Caco-2 (cell line): ENCODE measurements at places on chromosomes 5 and 9. TPM values are rescaled to one million over a fixed set of nuclear protein-coding genes. Genes with fewer than 3 reads are reported as not detected.

The BBLN gene
- 34.2 and 36.5 TPM in 2 replicates for total RNA-seq

The RMND5B gene
- total RNA-seq: 45.6 and 48.4 TPM in 2 replicates

The CD72 gene
- 0.70 and 0.95 TPM in 2 replicates for total RNA-seq

DNA sequence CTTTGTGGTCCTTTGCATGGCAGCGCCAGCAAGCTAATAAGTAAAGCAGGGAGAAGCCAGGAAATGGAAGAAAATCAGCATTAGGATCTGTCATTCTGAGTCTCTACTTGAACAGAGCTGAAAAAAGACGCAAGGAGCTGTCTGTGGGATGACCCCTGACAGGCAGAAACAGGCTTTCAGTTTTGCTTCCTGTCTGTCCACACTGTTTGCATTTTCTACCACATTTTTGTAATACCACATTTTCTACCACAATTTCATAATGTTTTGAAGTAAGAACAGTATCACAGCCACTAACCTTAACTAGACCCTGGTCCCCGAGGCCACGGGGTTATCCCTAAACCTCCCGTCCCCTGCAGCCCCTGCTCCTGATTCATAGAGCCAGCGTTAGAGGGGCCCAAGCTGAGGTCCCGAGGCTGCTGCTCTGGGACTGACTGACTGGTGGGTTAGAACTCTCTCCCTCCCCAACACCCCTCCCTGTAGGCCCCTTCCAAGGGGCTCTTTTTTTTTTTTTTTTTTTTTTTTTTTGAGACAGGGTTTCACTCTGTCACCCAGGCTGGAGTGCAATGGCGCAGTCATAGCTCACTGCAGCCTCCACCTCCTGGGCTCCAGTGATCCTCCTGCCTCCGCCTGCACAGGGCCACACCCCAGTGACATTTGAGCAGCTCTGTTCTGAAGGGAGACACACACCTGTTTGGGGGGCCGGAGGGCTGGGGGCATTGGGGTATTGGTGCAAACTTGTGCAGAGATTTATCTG is 4.0 kb upstream of the CLIC3 start:
- no peak for DNase-seq
- no peak overlapping the region for H3K4me3 ChIP-seq
- no peaks in the 10 kb centered on the region for H3K36me3 ChIP-seq
- peaks cover 24% of the 10 kb centered on the region for H3K4me1 ChIP-seq
- no peak overlapping the region for H3K27ac ChIP-seq

GRCh38 chr5:126745259-126745992 is 31.5 kb upstream of the LMNB1 start:
- no peaks in the 10 kb centered on the region for H3K27me3 ChIP-seq
- H3K4me1 ChIP-seq: 0 out of 2 replicates have a peak, but pooled peaks cover 6% of the 10 kb centered on the region
- no peak overlapping the region for H3K27ac ChIP-seq
- H3K4me3 ChIP-seq: no peak overlapping the region
- H3K36me3 ChIP-seq: no peaks in the 10 kb centered on the region
- no peak for DNase-seq

GRCh38 chr9:128540634-128541360 is 11.6 kb upstream of the SPTAN1 start:
- H3K27me3 ChIP-seq: no peaks in the 10 kb centered on the region
- no peaks in the 10 kb centered on the region; the same call in 1 of the 2 replicates for H3K36me3 ChIP-seq
- H3K27ac ChIP-seq: no peak overlapping the region
- H3K4me1 ChIP-seq: no peaks in the 10 kb centered on the region

GRCh38 chr9:125911861-125912644 is 164.9 kb downstream of the PBX3 start:
- H3K4me1 ChIP-seq: no peaks in the 10 kb centered on the region
- no peaks in the 10 kb centered on the region for H3K27me3 ChIP-seq
- DNase-seq: no peak
- no peaks in the 10 kb centered on the region for H3K36me3 ChIP-seq

- H3K4me3 ChIP-seq: no peak overlapping the region
- no peak overlapping the region for H3K27ac ChIP-seq
- H3K36me3 ChIP-seq: no peaks in the 10 kb centered on the region
- no peaks in the 10 kb centered on the region for H3K27me3 ChIP-seq
- DNase-seq: no peak
These were observed 37.7 kb upstream of the LPCAT1 start for GRCh38 chr5:1561402-1561929.

DNA sequence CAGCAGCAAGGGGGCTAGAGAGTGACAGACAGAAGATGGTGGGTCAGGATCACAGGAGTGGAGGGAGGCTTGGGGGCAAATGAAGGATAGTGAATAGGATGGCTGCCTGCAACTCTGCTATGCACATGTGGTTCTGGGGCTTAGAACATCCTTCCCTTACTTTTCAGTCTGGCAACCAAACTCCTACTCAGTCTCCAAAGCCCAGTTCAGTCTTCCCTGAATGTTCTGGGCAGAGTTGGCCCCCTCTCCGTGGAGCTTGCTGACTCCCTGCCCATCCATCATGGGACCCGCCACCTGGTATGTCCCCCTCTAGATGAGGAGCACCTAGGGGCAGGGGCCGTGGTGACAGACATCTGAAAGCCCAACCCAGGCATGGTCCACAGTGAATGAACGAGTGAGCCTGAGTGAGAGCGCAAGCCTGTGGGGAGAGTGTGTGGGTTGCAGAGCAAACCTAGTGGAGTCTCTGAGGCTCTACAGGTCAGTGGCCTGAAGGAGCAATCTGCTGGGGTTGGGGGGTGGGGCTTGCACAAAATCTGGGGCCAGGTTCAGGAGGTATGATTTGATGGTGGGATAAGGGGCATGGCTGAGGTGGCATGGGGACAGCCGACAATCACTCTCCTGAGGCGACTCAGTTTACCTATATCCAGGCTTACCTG is 180.6 kb downstream of the FGF18 start:
- H3K4me3 ChIP-seq: no peak overlapping the region
- H3K4me1 ChIP-seq: no peaks in the 10 kb centered on the region
- no peaks in the 10 kb centered on the region for H3K27me3 ChIP-seq
